ENCODE measurements at places on chromosomes 2 and 18.

DNA sequence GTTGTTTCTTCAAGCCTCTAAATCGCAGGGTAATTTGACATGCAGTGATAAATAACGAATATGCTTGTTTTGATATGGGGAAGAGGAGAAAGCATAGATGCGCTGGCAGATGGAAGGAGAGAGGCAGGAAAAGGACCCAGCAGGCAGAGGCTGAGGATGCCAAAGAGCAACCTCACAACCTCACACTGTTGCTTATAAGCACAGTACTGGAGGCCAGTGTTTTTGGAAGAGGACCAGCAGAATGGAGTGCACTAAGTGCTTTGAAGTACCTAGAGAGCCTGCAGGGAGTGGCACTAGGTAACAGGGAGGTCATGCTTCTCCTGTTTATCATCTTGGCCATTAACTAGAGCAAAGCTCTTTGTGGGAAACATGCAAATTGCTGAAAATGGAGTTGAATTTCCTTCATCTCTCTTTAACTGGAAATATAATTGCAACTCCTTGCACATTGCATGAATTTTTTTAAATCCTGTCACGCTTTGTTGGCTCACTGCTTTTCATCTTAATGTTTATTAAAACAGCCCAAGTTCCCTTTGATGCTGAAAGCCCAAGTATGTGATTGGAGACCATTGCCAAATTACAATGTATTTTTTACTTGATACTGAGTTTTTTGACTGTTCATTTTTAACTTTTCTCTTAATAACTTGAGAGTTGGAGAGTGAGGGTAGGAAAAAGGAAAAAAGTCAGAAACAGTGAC lies 236.4 kb downstream of the LRRTM1 start:
- DNase-seq = no peak

- no peak for DNase-seq
These were observed 54.4 kb downstream of the LRPPRC start for GRCh38 chr2:43941359-43941758.

DNA sequence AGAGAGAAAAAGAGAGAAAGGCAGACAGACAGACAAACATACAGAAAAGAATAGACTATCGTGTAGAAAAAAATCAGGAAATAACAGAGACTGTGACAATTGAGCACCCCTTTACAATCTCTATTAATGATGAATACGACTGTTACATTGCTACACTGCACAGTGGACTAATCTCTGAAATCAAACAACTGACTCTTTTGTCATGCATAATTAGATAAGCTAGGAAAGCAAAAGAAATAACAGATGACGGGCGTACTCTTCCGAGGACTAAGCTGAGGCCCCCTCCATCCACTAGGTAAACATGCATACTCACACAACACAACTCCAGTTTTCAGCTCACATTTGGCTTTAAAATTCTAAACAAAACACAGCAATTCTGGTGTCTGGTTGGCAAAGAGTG lies 267.0 kb downstream of the NOL4 start:
- DNase-seq = no peak

GRCh38 chr2:45743531-45744396 lies 92.3 kb downstream of the PRKCE start:
- no peak for DNase-seq

DNA sequence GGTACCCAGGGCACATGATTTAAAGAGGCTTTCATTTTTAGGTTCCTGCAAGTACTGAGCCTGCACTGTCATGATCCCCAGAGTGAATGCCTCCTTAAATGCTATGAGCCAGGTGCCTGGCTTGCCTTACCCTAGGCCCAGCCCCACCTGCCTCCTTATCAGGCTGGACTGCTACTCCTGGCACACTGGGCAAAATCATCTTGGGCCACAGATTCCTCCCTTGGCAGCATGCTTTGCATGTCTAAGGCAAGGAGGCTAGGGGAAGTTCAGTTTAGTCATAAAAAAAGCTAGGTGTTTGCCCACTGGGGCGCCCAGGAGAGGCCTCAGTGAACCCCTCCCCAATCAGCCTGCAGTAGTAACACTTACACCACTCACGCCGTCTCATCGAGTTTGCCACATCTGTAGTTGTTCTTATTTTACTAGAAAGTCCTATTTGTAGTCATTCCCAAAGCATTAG lies 45.1 kb downstream of the LBH start:
- DNase-seq = peak; percentile 25

GRCh38 chr2:118842661-118843482 lies 4.6 kb downstream of the EN1 start:
- DNase-seq = no peak

DNA sequence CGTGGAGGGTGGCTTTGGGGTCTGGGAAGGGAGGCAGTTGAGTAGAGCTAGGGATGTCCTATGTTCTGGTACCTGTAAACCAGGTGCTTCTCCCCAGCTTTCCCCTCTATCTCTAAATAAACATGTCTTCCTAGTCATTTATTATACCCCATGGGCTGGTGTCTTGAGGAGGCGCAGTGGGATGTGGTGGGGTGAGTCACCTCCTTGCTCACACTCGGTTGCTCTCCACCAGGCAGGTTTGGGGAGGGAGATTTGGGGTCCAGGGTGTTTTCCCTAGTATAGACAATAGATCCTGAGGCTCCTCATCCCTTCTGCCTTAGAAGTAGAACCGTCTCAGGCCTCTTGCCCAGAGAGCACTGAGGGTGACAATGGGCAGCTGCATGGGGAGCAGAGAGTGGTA lies 5.1 kb downstream of the PSD4 start:
- peak; percentile 50 for DNase-seq

All from activated naive CD4-positive, alpha-beta T cell treated with anti-CD3 and anti-CD28 coated beads, Interleukin-2, amount 50 U/mL, for 16 hours (primary cell).